Adipocyte (in vitro differentiated cells): ENCODE measurements at places on chromosomes 12 and 14.
A peak's percentile ranks its signal among the peaks of the same experiment; 100 is the strongest.

DNA sequence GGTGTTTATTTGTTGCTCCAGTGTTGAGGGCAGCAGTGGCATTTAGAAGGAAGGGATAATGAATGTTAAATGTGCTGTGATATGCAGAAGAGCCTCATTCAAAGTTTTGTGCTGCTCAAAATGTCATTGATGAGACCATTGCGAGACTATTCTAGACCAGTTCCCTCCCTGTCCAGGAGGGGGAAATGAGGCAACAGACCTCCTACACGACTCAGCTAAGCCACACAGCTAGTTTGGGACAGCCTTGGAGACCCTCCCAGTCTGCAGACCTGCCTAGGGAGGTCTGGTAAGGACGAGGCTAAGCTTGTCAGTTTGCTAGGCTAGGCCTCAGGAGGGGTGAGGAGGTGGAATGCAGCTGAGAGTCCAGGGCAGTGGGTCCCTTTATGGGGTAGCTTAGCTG, 116.0 kb downstream of the NRXN3 start:
- no peak for DNase-seq

DNA sequence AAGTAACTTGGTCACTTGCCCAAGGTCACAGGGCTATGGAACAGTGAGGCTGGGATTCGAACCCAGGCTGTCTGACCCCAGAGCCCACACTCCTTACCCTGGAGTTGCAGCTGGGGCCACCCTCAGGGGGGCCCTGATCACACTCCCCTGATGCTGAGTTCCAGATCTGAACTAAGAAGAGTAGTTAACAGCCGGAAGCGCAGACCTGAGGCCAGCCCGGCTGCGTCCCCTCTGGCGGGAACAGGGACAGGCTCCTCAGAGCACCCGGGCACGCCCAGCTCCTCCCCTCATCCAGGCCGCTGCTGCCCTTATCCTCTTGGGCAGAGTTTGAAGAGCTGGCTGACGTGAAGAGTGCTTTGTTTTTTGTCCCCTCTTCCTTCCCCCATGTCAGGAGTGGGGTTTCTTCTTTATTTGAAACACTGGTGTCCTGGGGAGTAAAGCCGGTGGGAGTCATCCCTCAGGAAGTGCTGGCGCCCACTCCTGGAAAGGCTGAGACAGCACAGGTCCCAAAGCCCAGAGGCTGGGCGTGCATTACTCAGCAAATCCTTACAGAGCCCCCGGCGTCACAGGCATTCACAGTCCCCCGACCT, 8.7 kb downstream of the PHB2 start:
- DNase-seq = peak; percentile 78

GRCh38 chr12:112122823-112123690, 2.3 kb upstream of the TRAFD1 start:
- DNase-seq = peak; percentile 68

DNA sequence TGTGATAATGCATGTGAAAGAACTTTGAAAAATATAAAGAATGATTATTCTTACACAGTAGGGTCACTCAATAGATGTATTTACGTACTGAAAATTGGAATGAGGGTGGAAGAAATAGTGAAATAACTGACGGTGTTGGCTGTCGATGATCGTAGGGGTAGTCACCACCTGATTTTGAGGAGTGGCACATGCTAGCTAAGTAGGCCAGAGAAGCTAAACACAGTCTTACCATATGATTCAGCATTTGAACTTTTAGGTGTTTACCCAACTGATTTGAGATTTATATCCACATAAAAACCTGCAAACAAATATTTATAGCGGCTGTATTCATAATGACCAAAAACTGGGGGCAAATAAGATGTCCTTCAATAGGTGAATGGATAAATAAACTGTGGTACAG, 47.6 kb upstream of the HIF1A start:
- no peak for DNase-seq

GRCh38 chr12:563787-564298, 99.4 kb downstream of the NINJ2 start:
- no peak for DNase-seq

GRCh38 chr12:50845021-50845647, 2.4 kb downstream of the TMPRSS12 start:
- DNase-seq = no peak
